ENCODE measurements at places on chromosomes 12 and 14.

GRCh38 chr12:4809449-4810218 is 89.4 kb downstream of the GALNT8 start:
- no peak for DNase-seq

- DNase-seq = no peak
Measured at GRCh38 chr12:98830657-98831056, 185.6 kb downstream of the APAF1 start.

- DNase-seq = no peak
Measured at GRCh38 chr12:94987801-94988200, 15.7 kb downstream of the NDUFA12 start.

- DNase-seq = no peak
Measured at GRCh38 chr14:79961197-79961596, 250.1 kb downstream of the DIO2 start.

- DNase-seq = no peak
Measured at GRCh38 chr12:67222302-67222701, 46.9 kb upstream of the CAND1 start.

DNA sequence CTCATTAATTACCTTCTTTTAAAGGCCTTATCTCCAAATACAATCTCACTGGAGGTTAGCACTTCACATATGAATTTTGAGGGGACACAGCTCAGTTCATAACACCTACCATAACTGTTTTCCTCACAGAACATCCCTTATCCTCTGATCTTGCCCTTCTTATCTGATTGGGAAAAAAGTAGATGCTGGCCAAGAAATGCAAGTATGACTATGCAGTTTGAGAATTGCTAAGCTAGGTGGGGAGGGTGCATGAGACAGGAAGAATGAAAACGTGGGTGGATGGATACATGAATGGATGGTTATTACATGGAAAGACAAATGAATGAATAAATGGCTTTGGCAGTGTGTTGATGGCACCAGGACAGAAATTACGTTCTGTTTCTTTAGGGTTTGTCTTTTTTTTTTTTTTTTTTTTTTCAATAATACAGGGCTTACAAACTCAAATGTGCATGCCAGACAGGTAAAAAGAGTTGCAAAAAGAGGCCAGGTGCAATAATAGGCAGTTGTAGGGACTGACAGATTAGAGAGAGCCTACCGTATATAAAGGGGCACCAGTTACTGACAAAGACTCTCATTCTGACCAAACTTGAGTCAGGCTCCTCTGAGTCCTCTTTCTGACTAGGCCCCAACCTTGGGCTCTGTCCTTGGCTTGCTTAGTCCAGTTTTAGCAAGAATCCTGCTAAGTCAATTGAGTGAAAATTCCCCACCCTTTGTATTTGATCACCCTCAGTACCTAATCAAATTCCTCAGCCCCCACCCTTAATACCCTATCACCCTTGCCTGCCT is 304.9 kb downstream of the ZFP36L1 start:
- no peak for DNase-seq

DNA sequence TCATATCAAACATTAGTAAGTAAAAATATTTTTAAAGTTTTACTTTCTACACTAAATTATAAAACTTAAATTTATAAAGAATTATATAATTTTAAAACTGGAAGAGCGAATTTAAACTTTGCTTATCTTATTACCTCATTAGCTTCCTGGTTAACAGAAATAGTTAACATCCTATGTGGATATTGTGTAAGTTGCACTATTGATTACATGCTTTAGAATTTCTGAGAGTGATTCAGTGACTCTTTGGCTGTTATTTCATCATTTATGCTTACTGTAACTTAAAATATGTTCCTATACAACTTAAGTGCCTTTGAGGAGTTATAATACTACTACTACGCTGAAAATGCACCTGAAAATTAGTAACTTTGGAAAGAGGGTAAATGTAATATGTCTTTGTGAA is 101.4 kb downstream of the FOXA1 start:
- no peak for DNase-seq

DNA sequence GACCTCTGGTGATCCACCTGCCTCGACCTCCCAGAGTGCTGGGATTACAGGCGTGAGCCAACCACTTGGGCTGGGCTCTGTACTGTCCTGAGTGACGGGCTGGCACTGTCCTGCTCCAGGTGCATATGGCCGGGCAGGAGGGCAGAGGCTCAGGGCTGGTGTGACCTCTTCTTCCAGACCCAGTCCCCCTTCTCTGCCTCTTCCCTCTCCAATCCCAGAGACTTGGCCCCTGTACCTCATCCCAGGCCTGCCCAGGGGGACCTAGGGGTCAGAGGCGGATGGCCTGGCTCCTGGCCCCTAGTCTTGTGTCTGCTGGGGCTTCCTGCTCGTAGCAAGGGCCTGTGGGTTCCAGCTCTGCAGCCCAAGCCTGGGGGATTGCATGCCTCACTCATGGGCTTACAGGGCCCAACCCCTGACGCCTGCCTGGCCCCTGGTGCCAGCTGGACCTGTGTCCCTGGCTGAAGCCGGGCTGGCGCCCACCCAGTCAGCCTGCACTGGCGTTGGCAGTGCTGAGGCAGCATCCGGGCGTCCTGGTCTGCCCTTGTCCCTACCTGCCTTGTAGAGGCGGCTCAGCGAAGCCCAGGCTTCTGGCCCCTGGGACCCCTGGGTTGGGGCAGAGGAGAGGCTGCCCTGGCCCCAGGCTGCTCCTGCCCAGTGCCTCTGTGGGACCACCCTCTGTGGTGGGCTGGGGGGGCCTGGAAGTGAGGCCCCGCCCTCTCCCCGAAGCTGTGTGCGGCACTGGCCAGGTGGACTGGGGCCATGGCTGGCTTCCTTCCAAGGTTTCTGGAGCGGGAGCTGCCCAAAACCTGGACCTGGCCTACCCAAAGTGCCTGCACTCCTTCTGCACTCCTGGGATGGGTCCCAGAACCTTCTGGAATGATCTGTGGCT is 4.3 kb downstream of the TEDC1 start:
- DNase-seq = no peak

DNA sequence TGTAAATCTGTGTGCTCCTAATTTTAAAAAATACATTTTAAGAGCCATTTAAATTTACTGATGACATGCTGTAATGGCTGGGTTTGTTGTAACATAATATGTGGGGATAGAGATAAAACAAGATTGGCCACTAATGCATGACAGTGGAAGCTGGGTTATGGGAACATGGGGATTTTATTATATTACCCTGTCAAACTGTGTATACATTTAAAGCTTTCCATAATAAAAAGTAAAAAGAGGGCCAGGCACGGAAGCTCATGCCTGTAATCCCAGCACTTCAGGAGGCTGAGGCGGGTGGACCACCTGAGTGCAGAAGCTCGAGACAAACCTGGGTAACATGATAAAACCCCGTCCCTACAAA is 9.1 kb downstream of the TMEM233 start:
- DNase-seq = no peak

GRCh38 chr12:1791104-1791841 is 29.1 kb upstream of the LRTM2 start:
- DNase-seq = no peak

DNA sequence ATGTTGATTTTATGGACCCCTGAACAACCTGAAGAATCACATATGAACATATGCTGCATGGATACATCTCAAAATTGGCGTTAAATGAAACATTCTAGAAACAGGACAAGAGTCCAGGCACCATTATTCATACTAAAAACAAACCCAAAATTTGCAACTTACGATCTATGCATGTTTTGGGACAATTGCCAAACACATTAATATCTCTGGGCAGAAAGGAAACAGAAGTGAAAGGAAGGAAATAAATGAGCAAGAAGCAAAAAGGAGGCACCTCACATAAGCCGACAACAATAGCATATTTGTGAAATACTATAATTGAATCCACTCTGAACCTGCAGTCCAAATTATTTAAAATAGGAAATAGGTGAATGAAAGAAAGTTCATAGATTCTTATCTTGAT is 1505.3 kb downstream of the AACS start:
- DNase-seq = no peak

DNA sequence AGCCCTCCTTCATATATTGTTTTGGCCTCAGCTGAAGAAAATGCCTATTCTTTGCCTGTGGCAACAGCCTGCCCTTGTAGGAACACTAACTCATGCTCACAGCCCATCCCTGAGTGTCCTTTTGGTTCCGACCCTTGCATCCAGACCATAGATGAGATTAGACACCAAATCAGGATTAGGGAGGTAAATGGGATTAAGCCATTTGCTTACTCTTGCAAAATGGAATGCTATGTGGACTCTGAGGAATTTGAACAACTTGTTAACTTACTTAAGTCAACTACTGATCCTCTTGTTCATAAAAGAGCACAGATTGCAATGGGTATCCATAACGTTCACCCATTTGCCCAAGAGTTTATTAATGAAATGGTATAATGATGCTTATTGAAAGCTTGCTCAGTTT is 27.3 kb downstream of the TSHR start:
- no peak for DNase-seq

- DNase-seq = no peak
Measured at GRCh38 chr12:30320561-30320960, 375.1 kb downstream of the IPO8 start.

DNA sequence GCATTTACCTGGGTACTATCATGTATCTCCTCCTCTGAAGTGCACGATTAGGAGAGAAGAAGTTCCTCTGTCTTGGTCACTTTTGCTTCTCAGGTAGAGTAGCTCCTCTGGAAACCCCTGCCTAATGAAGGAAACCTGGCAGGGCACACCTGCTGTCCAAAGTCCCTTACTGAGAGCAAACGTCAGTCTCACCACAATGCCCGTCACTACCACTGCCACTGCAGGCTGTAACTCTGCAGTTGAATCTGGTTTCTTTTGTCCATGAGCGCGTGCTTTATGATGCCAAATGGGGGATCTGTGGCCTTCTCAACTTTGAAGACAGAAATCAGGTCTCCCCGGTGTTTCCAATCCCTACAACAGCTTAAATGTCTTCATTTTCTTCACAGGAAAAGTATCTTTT is 1068.6 kb downstream of the BCL11B start:
- DNase-seq = no peak

Data from NCI-H524 treated with DMSO at 0.1 percent for 48 hours (cell line).